ENCODE measurements at places on chromosomes 2 and 18.

- no peak for DNase-seq
Measured at GRCh38 chr2:221449406-221449805, 122.7 kb downstream of the EPHA4 start.

GRCh38 chr2:26185954-26186770, 13.3 kb downstream of the GAREM2 start:
- DNase-seq: no peak

DNA sequence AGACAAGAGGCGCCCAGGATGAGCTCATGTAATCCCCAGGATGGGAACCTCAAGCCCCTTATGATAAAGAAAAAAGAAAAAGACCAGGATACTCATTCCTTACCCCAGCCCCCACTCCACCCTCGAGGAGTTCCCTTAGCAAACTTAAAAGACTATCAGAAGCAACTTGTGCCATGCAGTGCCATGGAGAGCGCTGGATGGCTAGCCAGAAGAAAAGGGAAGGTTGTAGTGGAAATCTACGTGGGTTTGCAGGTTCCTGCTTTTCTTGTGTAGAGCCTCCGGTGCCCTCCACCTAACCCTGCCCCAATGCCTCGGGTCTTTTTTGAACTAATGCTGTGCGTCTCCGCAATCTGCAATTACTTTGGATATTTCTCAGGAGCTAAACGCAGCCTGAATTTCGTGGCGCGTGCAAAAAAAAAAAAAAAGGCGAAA, 16.2 kb upstream of the BCL11A start:
- DNase-seq: no peak

GRCh38 chr2:128305555-128306080, 13.1 kb downstream of the HS6ST1 start:
- DNase-seq: no peak

GRCh38 chr18:68262690-68263294, 452.1 kb downstream of the TMX3 start:
- no peak for DNase-seq

DNA sequence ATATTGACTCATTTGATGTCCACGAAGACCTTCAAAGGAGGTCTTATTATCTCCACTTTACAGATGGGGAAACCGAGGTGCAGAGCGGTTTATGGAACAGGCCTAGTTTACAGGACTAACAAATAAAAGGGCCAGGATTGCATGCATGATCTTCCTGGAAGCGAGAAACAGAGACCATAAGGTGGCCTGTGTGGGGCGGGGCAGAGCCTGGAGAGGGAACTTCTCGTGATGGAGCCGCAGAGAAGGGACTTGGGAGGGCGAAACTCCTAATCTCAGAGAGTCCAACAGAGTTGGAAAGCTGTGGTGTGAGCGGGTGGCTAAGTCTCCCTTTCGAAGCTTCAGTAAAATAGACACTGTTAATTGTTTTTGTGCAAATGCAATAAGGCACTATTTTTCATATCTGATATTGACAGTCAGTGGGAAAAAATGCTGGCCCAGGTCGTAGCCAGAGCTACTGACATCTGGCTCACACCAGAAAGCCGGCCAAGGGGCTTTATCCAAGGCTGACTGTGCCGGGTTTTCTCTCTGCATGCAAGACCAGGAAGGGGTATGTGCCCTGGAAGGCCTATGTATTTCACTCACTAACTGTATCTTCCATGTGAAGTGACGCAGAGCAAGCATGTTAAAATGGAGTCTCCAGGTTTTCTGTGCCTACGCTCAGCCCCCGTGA, 4.5 kb downstream of the INPP5D start:
- DNase-seq: no peak

Data from stimulated activated CD4-positive, alpha-beta T cell treated with anti-CD3 and anti-CD28 coated beads, Interleukin-15, amount 100 ng/mL, for 24 hours (primary cell).